ENCODE measurements at places on chromosomes 2 and 18.

- no peak for DNase-seq
These were observed 100.7 kb upstream of the ID2 start for GRCh38 chr2:8581234-8581561.

GRCh38 chr2:68686178-68686577 lies 42.8 kb downstream of the PROKR1 start:
- DNase-seq = no peak

DNA sequence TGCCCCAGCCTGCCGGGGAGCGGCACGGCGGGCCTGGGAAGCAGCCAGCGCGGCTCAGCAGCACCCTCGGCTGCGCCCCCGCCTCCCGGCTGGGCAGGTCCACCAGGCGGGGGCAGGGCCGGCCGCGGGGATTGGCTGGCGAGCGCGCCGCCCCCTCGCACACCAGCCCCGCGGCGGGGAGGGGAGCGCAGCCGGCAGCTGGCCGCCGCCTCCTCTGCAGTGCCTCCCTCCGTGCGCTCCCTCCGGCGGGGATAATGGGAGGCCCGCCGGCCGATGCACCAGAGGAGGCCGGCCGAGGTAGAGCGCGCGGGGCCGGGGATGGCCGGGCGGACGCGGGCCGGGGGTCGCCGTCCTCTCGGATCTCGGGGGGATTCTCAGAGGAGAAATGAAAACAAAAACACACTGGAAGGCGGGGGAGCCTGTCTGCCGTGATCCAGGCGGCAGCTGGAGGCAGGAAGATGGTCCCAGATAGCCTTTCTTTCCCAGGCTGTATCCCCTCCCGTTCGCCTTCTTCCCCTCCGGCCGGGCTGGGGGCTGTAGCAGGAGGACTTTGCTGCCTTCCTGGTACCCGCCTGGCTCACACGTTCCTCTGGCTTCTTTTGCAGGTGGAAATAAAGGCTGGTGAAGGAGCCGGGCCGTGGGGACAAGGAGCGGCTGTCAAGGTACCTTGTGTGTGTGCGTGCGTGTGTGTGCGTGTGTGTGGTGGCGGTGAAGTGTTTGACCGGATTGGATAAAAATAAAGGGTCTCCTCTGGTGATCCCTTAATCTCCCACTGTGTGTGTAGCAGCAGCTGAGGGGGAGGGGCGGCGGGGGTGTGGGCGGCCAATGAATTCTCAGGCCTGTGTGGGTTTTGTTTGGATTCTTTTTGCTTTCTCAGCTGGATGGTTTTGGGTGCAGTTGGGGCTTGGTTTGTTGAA lies 18.1 kb downstream of the TET3 start:
- no peak for DNase-seq

DNA sequence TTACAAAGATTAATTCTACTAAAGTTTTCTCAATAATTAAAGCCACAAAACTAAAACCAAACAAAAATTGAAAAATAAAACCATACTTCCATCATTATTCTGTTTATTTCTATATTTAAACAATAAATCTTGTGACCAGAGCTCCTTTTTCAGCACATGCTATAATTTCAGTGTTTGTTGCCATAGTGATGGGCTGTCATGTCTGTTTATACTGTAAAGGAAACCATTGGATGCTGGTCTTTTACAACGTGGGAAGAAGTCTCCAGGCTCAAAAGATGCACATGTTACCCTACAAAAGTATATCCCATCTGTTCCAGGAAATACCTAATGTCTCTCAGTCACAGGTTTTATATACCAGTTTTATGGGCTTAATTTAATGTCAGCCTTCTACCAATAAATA lies 100.1 kb upstream of the MC2R start:
- no peak for DNase-seq

DNA sequence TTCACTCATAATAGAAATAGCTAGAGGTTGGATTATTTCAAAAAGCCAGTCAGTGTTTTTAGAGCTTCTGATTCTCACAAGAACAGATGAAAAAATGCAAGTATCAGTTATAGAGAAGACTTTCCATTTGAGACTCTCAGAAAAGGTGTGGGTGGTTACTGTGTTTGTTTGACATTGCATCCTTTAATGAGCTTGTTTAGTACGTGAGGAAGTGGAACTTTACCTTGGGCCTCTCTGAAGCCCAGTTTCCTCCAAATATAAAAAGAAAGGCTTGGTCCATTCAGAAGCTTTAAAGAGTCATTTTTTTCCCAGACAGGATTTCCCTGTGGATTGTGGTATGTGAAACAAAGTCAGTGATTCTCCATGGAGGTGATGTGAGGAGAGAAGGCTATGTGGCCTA lies 89.9 kb upstream of the RANBP2 start:
- no peak for DNase-seq

DNA sequence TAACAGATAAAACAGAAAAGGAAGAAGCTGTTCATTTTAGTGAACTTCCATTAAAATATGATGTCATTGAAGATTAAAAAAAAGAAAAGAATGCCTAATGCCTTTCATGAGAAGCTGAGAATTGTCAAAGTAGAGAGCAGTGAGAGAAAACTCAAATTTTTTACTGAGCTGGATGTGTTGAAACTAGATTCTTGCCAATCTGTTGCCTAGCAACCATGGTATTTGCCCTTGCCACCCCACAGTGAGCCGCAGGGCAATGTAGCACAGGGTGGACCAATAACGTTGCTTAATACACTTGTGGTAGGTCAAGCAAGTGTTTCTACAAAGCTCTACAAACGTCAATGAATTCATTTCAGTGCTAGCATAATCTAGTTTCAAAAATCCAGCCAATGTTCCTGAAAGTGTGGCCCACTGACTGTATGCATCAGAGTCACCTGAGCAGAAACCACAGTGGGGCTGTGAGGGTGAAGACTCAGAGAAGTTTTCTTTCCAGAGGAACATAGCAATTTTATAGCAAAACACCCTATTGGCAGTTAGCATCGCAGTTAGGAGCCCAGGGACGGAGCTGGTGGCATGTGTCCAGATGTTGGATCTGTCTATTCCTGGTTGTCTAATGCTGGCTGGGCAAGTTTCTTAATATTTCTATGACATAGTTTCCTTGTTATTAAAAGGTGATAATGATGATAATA lies 132.2 kb downstream of the DOCK10 start:
- DNase-seq = no peak

DNA sequence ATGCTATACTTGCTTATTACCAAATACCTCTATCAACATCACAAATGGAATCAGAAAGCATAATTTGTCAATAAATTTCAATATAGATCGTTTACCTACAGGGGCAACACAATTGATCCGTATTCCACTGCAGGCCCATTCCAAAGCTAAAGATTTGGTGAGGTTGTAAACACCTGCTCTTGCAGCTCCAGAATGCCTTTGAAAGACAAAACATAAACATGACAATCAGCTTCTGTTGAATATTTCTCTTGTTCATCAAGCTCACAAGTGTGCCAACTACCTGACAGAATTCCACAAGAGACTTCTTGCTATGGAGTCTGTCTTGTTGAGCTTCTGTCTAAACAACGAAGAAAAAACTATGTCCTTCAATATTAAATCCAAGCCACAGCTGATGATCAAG lies 30.3 kb downstream of the PECR start:
- no peak for DNase-seq

GRCh38 chr2:73868204-73868978 lies 24.4 kb upstream of the ACTG2 start:
- DNase-seq = no peak

- DNase-seq = no peak
These were observed 1.0 kb downstream of the VSNL1 start for GRCh38 chr2:17541531-17541950.

DNA sequence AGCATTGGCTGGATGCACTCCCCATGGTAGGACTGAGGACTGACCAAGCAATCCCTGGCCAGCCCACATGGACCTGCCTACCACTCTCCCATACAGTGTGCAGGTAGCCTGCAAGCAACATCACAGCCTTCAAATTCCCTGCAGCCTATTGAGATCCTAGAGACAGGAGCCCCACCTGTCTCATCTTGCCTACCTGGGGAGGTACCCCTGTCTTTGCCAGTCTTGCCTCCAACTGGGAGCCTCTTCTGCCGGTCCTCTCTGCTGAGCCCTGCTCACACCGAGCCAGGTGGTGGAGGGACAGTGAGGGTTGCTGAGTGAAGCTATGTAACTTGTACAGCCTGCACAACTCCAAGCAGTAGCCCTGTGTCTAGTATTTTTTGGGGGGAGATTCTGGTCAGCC lies 29.9 kb downstream of the TTC32 start:
- no peak for DNase-seq

GRCh38 chr18:58566556-58567292 lies 62.2 kb downstream of the ALPK2 start:
- DNase-seq = no peak

GRCh38 chr2:216548901-216549331 lies 50.3 kb downstream of the RPL37A start:
- DNase-seq = no peak

DNA sequence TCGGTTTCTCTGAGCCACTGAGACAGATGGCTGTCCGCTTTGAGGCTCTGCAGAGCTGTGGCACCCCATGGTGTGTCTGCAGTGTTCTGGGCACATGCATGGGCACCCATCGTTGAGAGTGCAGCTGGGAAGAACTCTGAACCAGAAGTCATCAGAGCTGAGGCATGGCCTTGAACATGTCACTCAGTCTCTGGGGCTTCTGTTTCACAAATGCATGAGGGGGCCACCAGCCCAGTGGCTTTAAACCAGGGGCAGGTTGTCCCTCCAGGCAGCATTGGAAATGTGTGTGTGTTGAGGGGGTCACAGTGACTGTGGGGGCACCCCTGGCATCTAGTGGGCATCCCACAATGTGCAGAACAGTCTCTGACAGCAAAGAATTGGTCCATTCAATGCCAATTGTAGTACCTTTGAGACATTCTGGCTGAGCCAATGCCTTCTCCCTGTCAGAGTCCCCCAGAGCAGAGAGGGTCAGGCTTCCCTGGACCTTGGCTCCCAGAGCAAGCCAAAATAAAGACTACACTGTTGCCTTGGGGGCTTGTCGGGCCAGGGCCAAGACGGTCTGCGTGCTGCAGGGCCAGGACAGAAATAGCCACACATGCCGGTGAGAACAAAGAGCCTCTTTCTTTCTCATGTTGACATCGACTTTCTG lies 9.3 kb upstream of the PSMD1 start:
- DNase-seq = no peak

GRCh38 chr18:10488017-10488416 lies 33.6 kb downstream of the APCDD1 start:
- DNase-seq = no peak

DNA sequence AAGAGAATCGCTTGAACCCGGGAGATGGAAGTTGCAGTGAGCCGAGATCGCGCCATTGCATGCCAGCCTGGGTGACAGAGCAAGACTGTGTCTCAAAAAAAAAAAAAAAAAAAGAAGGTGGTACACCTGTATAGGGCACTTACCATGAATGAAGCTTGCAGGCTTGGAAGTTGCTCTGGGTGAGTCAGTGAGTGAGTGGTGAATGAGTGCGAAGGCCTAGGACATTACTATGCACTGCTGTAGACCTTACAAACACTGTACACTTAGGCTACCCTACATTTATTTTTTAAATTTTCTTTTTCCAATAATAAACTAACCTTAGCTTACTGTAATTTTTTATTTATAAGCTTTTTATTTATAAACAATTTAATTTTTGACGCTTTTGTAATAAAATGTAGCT lies 78.4 kb upstream of the ATG16L1 start:
- no peak for DNase-seq

DNA sequence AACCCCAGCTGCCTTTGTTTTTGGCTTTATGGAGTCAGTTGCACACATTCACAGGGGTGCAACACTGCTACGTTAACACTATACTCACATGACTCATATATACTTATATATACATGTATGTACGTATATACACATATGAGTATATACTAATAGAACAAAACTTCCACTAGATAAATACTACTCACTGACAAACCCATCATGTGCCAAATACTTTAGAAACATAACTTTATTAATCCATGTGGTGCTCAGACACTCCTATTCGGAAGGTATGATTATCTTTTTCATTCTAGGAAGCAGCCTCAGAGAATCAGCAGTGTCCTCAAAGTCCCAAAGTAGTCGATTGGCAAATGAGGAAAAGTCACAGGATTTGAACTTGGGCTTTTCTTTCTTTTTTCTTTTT lies 7.9 kb downstream of the PMAIP1 start:
- no peak for DNase-seq

- DNase-seq = no peak
These were observed 21.4 kb downstream of the STK17B start for GRCh38 chr2:196149948-196150347.

GRCh38 chr2:215476424-215476823 lies 40.6 kb upstream of the FN1 start:
- DNase-seq = no peak

DNA sequence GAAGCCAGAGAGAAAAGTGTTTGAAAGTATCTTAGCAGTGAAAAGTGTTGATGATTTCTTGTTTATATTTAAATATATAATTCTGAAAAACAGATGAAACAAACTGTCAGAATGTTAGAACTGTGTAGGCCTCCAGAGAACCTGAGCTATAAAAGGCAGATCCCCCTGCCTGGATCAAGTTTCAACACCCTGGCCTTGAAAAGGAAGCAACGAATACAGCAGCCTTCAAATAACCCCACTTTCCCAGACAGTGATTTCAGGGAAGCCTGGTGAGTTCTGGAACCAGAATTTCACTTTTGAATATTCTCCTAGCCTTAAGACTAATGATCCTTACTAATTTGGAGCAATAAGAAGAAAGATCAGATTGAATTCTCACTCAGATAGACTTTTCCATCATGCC lies 13.3 kb upstream of the TRIM43 start:
- DNase-seq = no peak

GRCh38 chr2:121049131-121049530 lies 235.9 kb downstream of the TFCP2L1 start:
- DNase-seq = no peak

GRCh38 chr2:140580532-140581151 lies 1550.2 kb downstream of the LRP1B start:
- no peak for DNase-seq

DNA sequence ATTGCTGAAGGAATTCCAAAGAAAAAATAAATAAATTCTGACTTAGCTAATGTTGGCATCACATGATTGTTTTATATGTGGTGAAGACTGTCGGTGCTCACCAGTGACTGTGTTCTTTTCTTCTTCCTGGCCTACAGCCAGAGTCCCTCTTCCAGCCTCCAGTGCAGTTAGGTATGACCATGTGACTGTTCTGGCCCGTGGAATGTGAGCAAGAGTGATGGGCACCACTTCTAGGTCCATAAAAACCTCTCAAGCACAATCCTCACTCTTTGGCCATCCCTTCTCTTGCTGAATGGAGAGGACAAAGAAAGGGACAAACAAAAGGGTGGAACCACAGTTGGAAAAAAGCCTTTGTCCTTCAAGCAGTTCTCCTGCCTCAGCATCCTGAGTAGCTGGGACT lies 39.0 kb upstream of the BMPR2 start:
- DNase-seq = no peak

- no peak for DNase-seq
These were observed 69.8 kb upstream of the MYCN start for GRCh38 chr2:15870565-15870964.

GRCh38 chr2:88176352-88176984 lies 6.3 kb downstream of the THNSL2 start:
- DNase-seq = no peak

Measured in iPS DF 19.7 (cell line).